Activated naive CD4-positive, alpha-beta T cell (primary cell): ENCODE measurements at places on chromosomes 7 and 10.

GRCh38 chr7:150439967-150440366 lies 10.5 kb upstream of the GIMAP8 start:
- no peak for DNase-seq

DNA sequence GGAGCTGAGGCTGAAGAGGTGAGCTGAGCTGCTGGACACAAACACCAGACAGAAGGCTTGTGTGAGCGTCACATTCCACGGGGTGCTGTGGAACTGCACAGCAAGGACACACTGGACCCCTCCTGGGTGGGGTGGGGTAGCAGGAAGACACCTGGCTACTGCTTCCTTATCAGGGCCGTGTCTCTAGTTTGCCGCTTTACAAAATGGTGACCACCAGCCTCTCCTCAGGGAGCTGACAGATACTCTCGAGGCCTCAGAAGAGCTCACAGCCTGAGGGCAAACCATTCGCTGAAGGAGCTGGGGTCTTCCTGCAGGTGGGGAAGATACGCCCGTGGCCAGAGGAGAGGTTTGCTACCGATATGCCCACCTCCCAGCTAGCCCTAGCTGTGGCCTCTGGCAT lies 461.9 kb downstream of the PLXNA4 start:
- DNase-seq, result no peak

- no peak for DNase-seq
Observed at GRCh38 chr10:126905776-126906703, 812 bp downstream of the DOCK1 start.

DNA sequence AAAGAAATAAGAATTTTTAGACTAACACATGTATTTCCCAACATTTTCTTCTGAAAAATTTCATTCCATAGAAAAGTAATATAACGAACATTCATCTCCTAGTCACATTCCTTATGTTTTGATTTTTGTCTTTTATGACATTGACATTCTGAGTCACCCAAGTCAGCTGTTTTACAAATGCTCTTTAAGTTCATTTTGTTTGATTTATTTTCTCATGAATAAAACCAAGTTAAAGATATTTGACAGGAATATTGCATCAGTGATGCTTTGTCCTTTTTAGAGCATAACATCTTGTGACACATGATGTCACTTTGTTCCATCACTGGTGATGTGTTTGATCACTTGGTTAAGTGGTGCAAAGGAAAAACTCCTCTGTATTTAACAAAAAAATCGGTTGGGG lies 48.4 kb downstream of the HGF start:
- no peak for DNase-seq

- DNase-seq, result no peak
Observed at GRCh38 chr7:116316838-116317628, 106.7 kb downstream of the TES start.

- no peak for DNase-seq
Observed at GRCh38 chr7:3140834-3141233, 97.2 kb upstream of the CARD11 start.

- DNase-seq, result no peak
Observed at GRCh38 chr10:58140691-58141347, 126.9 kb downstream of the IPMK start.

GRCh38 chr7:1569440-1569832 lies 396 bp downstream of the PSMG3 start:
- no peak for DNase-seq

- no peak for DNase-seq
Observed at GRCh38 chr10:106167946-106168345, 996.6 kb downstream of the SORCS1 start.
